Activated CD8-positive, alpha-beta memory T cell treated with anti-CD3 and anti-CD28 coated beads for 1 hour (primary cell): ENCODE measurements at places on chromosomes 11 and 22.

- no peak for DNase-seq
Measured at GRCh38 chr22:46202897-46203600, 47.0 kb downstream of the CDPF1 start.

DNA sequence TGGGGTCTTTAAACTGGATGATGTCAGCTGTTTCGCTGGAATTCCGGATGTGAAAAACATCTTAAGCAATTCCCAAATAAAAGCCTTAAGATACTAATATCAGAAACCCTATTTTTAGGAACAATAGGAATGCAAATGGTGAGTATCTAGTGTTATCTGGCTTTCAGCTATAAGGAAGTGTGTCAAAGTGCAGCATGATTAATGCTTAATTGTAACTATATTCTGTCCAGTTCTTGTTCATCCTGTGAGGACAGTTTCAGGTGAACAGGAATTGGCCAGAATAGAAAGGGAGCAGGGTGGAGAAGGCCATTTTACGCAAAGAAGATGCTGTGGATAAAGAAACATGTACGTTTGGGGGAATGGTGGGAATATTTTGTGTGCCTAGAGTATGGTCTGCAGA lies 108.2 kb downstream of the RASSF10 start:
- no peak for DNase-seq

- DNase-seq = no peak
Measured at GRCh38 chr11:10667521-10667885, 26.1 kb downstream of the IRAG1 start.

- no peak for DNase-seq
Measured at GRCh38 chr11:114215428-114215827, 80.8 kb upstream of the NNMT start.

DNA sequence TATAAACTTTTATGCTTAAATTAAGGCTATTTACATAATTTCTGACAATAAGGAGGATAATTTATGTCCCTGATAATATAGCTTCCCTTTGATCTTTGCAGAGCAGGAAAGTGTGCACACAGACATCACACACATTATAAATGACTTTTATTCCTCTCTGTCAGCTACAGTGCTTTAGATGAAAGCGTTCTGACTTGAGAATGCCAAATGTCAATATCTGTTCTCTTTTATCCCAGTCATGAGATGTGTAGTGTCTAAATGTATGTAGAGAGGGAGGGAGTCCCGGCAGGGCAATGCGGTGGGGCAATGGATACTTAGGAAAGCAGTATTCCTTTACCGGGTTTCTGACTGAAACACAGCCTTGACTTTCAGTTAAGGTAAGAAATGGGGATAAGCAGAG lies 225.4 kb upstream of the CHORDC1 start:
- DNase-seq = no peak

GRCh38 chr11:17780668-17781067 lies 46.1 kb downstream of the KCNC1 start:
- no peak for DNase-seq

DNA sequence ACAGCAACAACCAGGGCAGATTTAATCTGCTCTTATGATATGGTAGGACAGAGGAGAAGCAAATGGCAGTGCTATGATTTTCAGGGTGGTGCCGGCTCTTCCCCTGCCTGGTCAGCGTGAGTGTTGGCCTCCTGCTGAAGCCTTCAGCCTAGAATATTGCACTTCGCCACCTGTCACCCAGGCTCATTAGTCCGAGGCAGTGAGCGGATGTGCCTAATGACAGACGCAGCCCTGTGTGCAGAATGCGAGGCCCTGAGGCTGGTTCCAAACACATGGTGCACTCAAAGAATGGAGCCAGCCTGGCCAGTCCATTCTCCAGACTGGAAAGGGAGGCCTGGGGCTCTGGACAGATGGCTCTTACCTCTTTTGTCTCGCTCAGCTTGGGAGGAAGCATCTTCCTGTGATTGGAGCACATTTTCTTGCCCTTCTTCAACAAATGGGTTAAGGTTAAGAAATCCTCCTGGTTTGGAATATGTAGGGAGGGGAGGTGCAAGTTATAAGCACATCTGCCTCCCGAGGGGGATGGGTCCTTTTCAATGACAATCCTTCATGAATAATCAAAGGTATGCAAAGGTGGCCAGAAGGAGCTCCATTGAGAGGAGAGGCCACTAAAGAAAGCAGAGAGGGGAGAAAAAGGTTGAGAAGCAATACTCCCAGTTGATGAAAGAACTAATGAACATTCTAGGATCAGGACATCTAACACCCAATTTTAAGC lies 39.7 kb upstream of the GALNT18 start:
- no peak for DNase-seq

DNA sequence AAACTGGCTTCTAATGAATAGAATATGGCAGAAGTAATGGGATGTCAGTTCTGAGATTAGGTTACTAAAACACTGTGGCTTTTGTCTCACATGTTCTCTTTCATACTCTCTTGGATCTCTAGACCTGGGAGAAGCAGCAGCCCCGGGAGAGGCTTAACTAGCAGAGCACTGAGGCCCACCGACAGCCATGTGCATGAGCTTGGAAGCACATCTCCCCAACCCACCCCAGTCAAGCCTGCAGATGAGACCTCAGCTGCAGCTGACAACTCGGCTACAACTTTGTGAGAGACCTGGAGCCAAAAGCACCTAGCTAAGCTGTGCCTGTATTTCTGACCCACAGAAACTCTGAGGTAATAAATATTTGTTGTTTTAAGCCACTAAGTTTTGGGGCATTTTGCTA lies 100.8 kb downstream of the TRIM29 start:
- no peak for DNase-seq

DNA sequence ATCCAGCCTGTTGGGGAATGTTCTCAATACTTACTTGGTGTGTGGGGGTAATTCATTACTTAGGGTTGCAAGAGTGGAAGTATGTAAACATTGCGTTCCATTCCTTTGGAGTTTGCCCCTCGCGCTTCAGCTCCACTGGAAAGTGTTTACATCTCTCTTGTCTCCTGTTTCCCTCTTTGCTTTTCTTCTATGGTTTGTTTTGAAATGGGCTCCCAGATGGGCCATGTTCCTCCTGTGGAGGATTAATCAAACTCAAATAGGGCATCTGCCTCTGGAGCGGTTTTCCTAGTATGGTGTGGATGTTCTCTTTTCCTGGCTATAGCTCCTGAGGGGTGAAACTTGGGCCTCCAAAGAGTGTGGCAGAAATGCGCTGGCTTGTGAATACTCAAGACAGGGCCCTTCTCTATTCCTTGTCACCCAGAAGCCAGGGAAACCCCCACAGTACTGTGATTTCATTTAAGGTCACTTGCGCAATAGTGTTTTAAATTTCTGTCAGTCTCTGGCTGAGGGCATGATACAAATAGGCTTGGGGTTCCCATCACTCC lies 51.9 kb downstream of the CD44 start:
- no peak for DNase-seq

GRCh38 chr11:131867457-131868257 lies 497.2 kb downstream of the NTM start:
- no peak for DNase-seq

DNA sequence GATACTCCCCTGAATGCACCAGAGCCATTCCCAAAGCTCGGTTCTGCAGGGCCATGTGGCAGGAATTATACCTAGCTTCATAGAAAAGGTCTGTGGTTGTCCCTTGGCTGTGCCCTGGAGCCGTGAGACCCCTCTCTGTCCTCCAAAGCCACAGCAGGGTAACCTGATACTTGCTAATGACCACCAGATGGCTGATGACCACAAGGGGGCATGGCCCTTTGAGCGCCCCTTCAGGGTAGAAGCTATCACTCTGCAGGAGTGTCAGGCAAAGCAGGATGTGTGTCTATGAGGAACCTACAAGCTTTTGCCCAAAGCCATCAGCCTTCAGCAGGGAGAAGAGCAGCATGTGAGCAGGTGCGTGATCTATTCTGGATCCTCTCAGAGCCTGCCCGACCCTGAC lies 95.3 kb downstream of the NTM start:
- no peak for DNase-seq

GRCh38 chr22:42918500-42918899 lies 61.4 kb upstream of the ARFGAP3 start:
- DNase-seq = no peak

- no peak for DNase-seq
Measured at GRCh38 chr11:127270851-127271250, 270.3 kb upstream of the KIRREL3 start.

DNA sequence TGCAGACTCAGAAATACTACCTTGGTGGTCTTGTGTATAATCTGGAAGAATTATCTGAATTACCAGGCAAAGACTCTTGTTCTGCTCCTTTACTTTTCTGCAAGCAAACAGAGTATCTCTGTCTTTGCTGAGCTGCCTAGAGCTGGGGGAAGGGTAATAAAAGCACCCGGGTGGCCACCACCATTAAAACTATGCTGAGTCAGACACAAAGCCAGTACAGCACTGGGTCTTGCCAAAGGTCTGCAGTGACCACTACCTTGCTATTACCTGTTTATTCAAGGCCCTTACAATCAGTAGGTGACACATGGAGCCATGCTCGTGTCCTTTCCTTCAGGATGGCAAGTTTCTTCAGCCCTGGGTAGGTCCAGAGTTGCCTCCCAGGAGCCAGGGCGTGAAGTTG lies 420.6 kb upstream of the CNTN5 start:
- no peak for DNase-seq

- DNase-seq = no peak
Measured at GRCh38 chr11:47609675-47610074, 15.5 kb upstream of the C1QTNF4 start.

DNA sequence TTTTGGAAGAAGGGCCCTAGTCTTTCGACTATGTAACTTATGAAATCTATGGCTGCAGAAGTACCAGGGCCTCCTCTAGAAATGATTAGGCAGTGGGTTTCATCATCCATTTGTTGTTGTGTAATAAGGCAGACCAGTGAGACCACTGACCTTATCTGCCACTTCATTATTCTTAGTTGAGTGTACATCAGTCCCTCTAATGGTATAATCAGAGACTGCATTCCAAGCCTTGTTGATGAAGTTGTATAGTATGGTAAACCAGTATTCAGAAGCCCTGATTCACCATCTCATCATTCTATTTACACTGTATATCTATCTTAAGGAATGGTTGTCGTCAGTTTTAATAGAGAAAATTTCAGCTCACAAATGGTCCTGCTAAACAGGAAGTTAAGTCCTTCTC lies 32.2 kb upstream of the GRIA4 start:
- DNase-seq = no peak

- DNase-seq = no peak
Measured at GRCh38 chr22:36736701-36737320, 33.3 kb upstream of the CACNG2 start.

GRCh38 chr11:26043665-26044064 lies 288.3 kb upstream of the ANO3 start:
- DNase-seq = no peak

DNA sequence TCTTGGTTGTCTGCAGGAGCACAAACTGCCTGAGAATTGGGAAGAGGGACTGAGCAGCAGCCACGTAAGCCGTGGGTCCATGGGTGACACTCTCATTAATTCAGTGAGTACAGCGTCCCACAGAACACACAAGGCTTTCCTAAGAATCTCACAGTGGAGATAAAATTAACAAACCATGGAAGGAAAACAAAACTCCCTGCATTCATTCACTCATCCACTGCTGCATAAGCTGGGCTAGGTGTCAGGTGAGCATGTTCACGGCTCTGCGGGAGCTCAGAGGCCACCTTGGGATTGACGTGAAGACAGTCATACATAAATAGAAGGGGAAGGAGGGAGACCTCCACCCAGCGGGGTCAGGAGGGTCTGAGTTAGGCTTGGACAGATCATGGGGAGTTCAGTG lies 1442.7 kb downstream of the TBC1D22A start:
- DNase-seq = no peak

DNA sequence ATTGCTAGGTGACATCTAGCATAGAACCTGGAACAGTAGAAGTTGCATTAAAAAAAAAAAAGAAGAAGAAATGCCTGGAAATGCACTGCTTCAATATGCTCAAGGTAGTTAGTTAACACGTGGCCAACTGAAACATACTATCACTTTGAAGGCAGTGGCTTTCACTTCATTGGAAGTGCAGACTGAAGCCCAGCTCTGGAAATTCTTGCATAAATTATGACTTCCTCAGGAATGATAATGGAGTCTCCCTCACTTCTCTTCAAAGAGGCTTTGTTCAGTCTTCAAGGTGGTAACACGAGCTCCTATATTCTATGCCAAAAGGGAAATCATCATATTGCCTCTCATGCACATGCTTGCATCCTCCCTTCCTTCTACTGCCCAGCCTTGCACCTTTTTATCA lies 715.9 kb upstream of the API5 start:
- no peak for DNase-seq

- no peak for DNase-seq
Measured at GRCh38 chr22:40703736-40704135, 24.5 kb downstream of the MCHR1 start.

DNA sequence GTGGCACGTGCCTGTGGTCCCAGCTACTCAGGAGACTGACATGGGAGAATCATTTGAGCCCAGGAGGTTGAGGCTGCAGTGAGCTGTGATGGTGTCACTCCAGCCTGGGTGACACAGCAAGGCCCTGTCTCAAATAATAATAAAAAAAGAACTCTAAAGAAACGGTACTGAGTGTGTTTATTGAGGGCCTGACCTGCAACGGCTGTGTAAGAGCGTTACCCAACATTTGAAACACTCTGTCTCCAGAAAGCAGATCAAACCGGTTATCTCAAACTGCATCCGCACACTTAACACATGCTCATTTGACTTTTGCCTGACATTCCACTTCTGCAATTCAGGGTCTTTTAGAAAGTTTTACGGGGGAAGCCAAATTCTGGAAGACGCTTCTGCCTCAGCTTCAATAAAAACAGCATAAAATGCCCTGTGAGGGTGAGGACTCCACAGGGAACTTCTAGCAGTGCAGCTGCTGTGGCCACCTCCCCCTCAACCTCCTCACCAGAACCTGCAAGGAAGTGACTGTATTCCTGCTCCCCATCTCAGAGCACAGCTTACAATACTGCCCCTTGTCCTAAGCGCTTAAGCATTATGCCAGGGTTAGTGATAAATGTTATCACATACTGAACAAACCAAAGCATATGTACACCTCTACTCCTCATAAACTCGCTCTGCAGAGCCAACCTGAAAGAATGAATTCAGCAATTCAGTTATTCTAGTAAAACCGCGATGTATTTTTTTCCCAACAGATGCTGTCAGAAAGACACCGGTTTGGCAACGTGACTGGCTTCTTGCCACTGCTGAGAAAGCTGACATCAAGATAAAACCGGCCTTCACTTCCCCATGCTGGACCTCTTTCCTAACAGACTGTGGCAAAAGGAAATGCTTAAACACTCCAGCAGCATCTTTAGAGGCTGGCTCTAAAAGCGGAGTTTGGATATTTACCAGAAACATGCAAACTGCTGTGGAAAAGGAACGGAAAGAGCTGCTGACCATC lies 52.2 kb downstream of the PRDM10 start:
- DNase-seq = no peak

GRCh38 chr22:33957086-33957485 lies 36.8 kb upstream of the LARGE1 start:
- no peak for DNase-seq

GRCh38 chr11:35116762-35117640 lies 22.0 kb upstream of the CD44 start:
- no peak for DNase-seq
